Activated naive CD4-positive, alpha-beta T cell treated with Interleukin-2 at 50 U/mL for 16 hours (primary cell): ENCODE measurements at places on chromosomes 11 and 22.

- DNase-seq, result no peak
Measured at GRCh38 chr11:110519796-110520195, 90.0 kb downstream of the FDX1 start.

DNA sequence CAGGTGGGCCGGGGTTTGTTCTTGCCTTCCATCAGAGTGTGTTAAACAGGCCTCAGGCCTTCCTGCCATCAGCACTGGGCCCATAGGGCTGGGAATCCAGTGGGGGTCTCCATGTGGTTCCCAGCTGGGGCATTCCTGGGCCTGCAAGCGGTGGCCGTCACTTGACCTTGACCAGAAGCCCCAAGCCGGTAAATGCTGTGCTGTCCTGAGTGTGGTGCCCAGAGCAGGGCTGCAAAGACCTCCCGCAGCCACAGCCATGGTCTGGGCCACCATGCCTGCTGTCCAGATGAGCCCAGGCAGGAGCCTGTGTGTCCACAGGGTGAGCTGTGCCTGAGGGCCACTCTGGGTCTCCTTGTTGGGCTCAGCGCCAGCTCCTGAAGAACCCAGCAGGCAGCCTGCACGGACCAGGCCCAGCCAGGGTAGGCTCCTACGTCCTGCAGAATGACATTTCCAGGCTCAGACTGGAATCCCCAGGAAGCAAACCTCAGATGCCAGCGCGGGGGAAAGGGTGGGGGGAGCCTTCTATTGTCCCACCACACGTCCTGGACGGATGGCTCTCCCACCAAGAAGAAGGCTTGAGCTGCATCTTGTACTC lies 117.3 kb downstream of the KCNQ1OT1 start:
- no peak for DNase-seq

DNA sequence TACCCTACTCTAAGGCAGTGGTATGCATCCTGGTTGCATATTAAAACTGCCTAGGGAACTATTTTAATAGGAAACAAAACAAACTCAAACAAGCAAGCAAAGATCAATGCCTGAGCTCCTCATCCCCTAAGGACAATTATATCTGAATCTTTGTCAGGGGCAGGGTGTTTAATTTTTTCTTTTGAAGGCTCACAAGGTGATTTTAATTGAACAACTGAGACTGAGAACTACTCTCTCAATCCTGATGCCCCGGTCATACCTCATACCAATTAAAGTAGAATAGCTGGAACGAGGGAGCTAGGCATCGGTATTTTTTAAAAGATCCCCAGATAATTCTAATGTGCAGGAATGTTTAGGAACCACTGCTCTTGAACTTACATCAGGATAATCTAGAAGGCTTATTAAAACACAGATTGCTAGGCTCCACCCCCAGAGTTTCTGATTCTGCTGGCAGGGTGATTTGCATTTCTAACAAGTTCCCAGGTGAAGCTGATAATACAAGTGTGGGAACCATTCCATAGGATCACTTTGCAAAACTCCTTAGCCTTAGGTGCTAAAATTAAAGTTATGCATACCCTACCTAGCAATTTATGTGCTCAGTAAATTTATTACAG lies 416.5 kb downstream of the GUCY1A2 start:
- no peak for DNase-seq

DNA sequence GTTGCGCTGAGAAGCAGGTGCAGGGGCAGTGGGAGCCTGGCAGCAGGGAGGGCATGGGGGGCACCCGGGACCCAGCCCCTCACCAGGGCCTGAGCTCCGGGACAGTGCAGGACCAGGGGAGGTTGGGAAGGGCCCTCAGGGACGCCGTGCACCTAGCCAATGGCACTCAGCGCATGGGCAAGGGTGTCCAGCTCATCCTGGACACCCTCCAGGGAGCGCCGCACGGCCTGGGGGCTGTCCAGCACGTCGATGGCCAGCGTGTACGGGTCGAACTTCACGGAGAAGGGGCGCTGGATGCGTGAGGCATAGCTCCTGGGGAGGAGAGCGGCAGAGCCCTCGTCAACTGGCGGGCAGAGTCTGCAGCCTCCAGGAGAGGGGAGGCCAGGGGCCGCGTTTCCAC lies 3.1 kb upstream of the INS start:
- no peak for DNase-seq

- peak; percentile 66 for DNase-seq
Measured at GRCh38 chr11:86218125-86219084, 26.1 kb upstream of the EED start.

DNA sequence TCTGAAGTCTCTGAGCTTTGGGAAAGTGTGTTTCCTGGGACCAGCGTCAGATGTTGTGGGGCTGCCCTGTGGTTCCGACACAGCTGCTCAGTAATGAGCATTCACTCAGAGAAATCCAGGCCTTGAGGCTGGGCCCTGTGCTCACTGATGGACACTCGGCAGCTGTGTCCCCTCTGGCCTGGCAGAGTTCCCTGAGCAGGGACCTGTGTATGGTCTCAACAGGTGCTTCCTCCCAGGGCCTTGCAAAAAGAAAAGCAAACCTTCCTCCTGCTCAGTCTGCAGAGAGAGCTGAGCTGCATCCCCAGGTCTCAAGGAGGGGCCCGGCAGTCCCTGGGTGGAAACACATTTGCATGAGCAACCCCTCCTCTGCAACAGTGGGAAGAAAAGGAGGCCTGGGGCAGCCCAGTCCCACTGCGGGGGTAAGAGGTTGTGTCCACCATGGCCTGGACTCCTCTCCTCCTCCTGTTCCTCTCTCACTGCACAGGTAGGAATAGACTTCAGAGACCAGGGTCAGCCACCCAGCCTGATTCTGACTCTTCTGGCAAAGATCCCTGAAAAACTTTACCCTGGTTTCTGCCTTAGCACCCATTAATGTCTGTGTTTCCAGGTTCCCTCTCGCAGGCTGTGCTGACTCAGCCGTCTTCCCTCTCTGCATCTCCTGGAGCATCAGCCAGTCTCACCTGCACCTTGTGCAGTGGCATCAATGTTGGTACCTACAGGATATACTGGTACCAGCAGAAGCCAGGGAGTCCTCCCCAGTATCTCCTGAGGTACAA lies 131.2 kb downstream of the VPREB1 start:
- DNase-seq, result no peak

- DNase-seq, result no peak
Measured at GRCh38 chr22:31987218-31987617, 42.9 kb downstream of the YWHAH start.

DNA sequence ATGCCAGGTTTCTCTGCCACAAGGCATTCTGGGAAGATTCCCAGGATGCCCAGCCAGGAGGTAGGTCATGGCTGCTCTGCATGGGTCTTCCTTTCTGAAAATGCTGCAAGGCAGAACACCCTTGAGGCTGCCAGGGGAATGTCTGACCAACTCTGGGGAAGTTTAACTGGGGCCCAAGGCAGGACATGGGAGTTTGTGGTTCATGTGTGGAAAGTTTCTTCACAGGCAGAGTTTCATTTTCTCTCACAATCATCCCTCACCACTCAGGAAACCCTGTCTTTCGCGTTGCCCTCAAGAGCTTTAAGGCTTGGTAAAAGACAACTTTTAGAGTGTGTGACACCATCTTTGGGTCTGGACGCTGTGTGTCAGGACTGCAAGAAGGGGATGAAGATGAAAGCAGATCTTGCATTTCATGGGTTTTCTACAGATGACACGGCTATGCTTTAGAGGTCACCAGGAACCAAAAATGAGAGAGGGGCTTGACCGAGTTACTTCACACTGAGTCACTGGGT lies 133.5 kb downstream of the CD44 start:
- DNase-seq, result peak; percentile 53

DNA sequence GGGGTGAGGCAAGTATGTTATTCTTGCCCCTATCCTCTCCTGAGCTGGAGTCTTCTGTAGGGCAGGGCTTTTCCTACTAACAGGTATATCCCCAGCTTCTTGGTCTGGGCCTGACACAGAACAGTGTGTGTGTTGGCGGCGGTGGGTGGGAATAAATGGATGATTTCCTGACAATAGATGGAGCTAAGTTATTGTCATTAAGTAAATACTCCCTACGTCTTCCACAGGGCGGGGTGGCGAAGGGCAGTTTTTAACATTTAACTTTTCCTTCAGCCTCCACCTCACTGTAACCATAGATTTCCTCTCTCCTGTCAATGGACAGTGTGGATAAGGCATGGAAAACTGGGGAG lies 11.7 kb upstream of the SMPD1 start:
- no peak for DNase-seq

DNA sequence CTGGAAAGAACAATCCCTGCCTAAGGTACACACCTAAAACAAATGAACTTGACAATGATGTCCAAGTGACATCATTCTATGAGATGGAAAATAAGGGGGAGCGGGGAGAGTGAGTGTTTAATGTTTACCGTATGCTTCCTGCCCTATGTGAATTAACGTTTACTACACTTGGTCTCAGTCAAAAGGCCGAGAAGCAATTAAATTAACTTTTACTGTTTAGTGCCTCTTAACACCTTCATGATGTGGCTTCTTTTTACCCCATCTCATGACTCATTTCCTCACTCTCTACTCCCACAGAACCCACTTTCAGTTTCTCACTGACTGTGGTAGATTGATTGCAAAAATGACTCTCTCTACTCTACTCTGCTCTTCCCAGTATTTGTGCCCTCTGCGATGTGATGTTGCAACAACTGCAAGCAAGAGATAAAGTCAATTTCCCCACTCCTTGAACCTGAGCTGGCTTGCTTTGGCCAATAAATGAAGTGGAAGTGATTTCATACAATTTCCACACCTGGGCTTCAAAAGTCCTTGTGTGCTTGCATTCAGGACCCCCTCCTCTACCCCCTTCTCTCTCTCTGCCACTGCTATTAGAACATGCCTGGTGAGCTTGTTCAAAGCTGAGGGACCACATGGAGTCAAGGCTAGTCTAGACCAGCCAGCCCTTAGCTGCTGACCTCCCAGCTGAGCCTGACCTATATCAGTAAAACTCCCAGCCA lies 11.6 kb upstream of the ALKBH3 start:
- peak; percentile 35 for DNase-seq

GRCh38 chr22:46185283-46185682 lies 35.0 kb downstream of the PPARA start:
- no peak for DNase-seq

DNA sequence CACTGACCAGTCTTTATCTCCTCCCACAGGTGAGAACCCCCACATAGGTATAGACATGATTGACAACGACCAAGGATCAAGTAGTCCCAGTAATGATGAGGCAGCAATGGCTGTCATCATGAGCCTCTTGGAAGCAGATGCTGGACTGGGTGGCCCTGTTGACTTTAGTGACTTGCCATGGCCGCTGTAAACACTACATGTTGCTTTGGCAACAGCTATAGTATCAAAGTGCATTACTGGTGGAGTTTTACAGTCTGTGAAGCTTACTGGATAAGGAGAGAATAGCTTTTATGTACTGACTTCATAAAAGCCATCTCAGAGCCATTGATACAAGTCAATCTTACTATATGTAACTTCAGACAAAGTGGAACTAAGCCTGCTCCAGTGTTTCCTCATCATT lies 76.5 kb downstream of the BTBD10 start:
- no peak for DNase-seq

- DNase-seq, result no peak
Measured at GRCh38 chr11:113667801-113668200, 38.3 kb downstream of the TMPRSS5 start.
